ENCODE measurements at places on chromosomes 2 and 18.

GRCh38 chr2:68388358-68388757 lies 23.3 kb downstream of the PLEK start:
- DNase-seq: no peak

- DNase-seq: no peak
Measured at GRCh38 chr2:1830936-1831619, 86.8 kb upstream of the PXDN start.

DNA sequence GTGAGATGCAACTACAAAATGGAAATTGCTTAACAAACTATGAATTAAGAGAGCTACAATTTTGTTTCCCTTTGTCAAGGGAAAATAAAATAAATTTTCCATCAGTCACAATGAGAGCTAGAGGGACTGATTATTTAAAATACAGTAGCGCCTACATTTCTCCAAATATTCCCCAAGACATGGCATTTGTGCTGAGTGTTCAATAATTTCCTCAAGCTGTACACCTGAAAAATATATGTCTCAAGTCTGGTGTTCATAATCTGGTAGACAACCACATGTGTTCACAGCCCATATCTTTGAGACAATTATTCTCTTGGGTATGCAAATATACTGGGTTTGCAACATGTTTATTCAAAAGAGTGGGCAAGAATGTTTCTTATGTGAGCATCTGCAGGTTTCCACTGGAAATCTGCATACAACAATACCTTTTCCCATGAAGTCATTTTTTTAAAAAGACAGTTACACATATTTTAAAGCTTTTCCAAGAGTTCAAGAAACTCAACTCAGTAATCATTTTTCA lies 240.1 kb upstream of the VRK2 start:
- no peak for DNase-seq

DNA sequence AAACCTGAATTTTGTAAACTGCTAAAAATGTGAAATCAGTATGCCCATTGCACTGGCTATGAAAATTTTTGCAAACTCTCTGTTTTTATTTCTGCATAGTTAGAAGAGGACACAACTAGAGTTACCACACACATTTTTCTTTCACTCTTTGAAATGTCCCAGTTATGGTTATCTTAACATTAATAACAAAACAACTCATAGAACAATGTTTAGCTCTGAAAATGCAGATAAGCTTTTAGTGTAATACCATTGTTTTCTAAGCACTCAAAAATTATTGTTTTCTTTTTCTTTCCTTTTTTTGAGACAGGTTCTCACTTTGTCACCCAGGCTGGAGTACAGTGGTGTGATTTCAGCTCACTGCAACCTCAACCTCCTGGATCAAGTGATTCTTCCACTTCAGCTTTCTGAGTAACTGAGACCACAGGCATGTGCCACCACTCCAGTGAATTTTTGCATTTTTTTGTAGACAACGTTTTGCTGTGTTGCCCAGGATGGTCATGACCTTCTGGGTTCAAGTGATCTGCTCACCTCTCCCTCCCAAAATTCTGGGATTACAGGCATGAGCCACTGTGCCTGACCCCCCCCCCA lies 1204.5 kb upstream of the ZEB2 start:
- no peak for DNase-seq

- DNase-seq: no peak
Measured at GRCh38 chr2:46350029-46350689, 53.0 kb downstream of the EPAS1 start.

- no peak for DNase-seq
Measured at GRCh38 chr2:45105050-45105582, 95.9 kb upstream of the SIX2 start.

GRCh38 chr2:137437386-137437785 lies 526.9 kb upstream of the HNMT start:
- DNase-seq: no peak

DNA sequence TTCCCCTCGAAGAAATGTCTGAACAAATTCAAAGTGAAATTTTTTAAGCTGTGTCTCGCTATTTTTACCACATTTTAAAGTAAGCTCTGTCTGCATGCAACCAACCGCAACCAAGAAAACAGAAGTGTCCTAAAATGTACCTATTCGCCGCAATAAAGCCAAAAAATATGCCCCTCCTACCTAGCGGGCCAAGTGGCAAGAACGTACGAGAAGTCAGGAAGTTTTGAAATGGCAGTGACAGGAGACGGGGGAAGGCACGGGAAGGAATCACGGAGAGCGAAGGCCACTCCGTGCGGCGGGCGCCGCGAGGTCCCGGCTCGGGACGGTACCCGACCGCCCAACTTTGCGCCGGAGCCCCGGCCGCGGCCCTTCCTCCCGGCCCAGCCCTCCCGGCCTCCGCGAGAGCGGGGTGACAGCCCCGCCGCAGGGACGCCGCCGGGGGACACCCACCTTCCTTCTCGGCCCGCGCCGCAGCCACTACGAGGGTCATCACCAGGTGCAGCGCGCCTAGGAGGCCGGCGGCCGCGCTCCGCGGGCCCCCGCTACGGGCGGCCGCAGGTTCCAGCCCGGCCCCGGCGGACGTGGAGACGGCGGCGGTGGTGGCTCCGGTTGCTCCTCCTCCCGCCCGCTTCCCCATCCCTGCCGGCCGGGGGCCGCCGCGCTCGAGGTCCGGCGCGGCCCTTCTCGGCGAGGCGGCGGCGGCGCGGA lies 568 bp downstream of the TMEM131 start:
- DNase-seq: peak; percentile 28

DNA sequence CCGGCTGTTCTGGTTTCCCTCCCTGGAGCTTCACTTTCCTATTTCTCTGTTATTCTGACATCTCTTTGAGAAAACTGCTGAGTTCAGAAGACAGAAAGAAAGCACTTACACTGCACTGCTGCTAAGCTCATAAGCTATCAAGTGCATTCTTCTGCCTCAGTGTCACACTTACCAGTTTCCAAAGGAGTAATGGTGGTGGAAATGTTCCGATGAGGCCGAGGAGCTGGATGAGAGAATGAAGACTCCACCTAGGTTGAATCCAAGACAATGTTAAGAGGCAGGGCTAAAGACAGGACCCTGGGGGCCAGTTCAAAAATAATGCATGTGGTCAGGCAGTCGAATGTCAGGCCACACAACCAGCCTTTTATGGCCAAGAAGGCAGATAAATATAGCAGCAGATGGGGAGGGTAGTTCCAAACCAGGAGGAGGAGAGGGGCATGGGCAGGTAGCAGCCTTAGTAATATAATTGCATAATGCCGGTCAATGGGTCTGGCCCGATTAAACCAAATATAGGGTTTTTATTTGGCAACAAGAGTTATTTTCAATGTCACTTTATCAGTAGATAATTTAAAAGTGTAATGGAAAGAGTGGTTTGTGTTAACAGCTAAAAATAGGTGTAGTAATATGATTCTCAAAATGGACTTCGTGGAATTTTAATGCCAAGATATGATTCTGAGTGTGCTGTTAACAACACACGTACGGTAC lies at the start of gene MYOM1:
MYOM1 (minus strand) TSS at position 338 of the 705 bp plus-strand sequence. CDS start 4,745 bp downstream, outside the sequence.
- no peak for DNase-seq

DNA sequence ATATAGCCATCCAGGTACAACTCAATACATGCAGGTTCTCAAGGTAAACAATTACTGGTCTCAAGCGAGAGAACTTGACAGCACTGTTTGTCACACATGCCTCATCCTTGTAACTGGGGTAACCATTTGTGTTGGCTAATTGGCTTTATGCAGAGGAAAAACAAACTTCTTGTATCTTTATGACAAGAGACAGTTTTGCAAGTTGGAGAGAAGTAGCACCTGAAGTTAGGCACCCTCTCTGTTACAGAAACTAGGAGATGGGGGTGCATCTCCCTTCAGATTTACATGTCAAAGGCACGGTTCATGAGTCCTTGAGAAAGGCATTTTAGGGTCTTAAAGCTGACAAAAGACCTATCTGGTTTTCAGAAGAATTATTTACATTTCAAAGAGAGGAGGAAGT lies 241.7 kb downstream of the CD226 start:
- no peak for DNase-seq

DNA sequence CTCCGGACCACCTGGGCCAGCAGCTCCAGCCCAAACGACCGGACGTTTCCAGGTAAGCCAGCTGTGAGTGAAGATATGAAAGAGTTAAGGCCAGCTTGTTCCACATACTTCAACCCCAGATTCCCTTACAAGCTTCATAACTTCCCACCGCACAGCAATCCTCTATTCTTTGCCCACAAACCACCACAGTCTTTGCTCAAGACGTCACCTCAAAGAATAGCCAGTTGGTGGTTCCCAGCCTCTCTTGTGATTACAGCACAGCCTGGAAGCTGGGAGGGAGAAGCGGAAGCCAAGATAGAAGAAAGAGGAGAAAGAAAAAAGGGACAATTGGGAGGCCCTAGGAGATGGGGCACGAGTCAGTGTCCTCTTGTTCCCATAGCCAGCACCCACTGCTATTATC lies 70.6 kb downstream of the NRP2 start:
- DNase-seq: no peak

DNA sequence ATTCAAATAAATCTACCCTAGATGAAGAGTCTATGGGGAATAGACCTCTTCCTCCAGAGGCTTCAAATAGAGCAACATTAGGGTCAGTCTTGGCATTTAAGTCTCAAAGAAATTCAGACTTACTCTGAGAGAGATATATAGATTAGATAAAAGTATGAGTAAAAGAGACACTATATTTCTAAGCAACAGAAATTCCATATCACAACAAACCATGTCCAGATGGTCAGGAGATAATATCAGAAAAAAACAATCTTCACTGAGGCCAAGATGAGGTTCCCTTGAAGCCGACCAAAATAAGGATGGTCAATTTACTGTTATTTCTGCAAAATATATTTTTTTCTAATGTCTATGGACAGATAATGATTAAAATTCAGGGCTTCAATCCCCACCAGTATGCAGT lies 89.1 kb upstream of the NOSTRIN start:
- DNase-seq: no peak

- no peak for DNase-seq
Measured at GRCh38 chr2:234620018-234620417, 123.1 kb upstream of the ARL4C start.

- no peak for DNase-seq
Measured at GRCh38 chr2:31674446-31674845, 93.7 kb upstream of the SRD5A2 start.

DNA sequence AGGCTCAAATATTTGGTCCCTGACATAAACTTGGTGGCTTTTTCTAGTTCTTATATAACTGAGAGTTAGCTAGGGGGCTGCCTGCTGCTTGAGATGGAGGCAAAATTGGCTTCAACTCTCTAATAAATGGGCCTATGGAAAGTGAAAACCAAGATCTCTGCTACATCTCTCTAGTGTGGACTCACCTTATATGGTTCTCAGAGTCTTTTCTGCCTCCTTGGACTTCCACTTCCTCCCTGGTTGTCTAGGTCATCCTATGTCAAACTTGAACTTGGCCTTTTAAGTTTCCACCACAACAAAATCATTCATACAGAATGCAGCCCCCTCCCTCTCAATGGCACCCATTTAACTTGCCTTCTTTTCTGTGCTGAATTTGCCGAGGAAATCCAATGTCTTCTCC lies 23.9 kb upstream of the ARHGAP25 start:
- no peak for DNase-seq

DNA sequence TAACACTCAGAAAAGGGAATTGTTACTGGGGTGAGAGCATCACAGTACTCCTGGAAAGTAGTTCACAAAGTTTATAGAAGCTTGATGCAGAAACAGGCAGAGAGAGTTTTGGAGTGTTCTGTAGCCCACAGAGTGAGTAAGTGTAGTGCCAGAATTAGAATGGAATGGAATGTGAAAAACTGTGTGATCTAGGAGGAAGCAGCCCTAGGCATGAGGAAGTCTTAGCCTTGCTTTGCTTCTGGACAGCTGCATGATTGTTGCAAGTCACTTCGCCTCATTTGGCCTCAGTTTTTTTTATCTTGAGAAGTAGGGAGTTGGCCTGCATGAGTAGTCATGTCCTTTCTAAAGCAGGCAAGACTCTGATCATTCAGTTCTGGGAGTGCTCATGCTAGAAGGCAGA lies 10.9 kb downstream of the SERPINB12 start:
- no peak for DNase-seq

GRCh38 chr2:46771309-46771708 lies 144.3 kb downstream of the MCFD2 start:
- no peak for DNase-seq

GRCh38 chr2:164599954-164600589 lies 21.2 kb downstream of the GRB14 start:
- no peak for DNase-seq

DNA sequence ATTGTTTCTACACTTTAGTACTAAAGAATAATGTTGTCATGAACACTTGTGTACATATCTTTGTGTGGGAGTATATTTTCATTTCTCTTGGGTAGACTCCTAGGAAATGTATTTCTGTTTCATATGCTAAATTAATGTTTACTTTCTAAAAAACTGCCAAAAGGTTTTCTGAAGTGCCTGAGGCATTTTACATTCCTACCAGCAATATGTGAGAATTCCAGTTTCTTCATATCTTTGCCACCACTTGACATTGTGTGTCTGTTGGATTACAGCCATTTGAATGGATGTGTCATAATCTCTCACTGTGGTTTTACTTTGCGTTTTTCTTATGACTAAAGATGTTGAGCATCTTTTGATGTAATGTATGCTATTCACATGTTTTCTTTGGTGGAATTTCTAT lies 428.2 kb upstream of the KCNH7 start:
- DNase-seq: no peak

DNA sequence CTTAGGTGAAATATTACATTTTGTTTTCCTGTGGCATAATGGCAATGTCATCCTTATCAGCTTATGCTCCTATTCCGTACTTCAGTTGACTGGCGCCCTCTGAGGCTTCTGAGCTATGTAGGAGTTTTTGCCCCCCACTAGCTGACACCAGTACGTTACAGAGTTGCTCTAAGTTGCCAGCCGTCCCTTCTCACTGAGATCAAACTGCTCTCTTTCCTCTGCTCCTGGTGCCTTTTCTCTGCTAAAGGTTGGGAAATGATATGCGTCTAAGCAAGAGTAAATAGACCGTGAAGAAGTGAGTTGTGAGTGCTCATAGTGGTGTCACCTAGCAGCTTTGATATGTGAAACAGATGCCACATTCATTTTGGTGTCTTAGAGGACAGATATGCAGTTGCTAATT lies 99.2 kb downstream of the RAPGEF4 start:
- no peak for DNase-seq

DNA sequence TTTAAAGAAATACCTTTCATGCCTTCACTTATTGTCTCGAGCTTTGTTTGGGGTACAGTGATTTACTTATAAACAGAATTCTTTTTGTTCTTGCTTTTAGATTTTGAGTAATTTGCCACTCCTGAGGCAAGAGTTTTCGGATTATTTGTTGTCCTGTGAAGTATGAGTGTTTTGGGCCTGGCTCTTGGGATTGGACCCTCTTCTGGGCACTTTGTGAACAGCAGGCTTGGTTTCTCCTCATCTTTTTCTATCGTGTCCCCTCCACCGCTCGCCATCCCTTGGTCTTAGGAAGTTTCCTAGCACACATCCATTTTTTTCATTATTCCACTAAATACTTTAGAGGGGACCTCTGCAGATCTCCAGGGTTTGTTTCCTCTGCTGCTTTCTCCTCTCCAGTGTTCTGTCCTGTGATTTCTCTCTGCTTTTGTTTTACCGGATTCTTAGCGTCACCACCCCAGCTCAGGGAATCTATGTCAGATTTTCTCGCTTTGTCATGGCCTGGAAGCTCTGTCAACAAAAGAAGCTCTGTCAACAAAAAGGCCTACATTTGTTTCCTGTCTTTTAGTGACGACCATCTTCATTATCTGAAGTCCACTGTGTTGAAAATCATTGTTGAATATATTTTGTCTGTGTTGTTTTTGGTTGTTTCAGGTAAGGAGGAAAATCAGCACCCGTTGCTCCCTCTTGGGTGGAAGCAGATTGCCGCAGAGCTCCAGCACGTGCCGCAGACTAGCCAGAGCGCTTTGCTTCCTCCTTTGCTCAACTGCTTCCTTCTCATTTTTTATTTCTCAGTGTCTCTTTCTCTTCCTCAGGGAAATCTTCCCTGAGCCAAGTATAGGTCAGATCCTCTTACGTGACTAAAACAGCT lies 27.8 kb downstream of the ANKRD62 start:
- no peak for DNase-seq

Data from stimulated activated CD4-positive, alpha-beta T cell treated with anti-CD3 and anti-CD28 coated beads, TNF-alpha, amount 100 ng/mL, for 1 hour (primary cell).